ENCODE measurements at places on chromosomes 6 and 20.

GRCh38 chr6:101747716-101748115, 354.2 kb downstream of the GRIK2 start:
- DNase-seq: no peak

DNA sequence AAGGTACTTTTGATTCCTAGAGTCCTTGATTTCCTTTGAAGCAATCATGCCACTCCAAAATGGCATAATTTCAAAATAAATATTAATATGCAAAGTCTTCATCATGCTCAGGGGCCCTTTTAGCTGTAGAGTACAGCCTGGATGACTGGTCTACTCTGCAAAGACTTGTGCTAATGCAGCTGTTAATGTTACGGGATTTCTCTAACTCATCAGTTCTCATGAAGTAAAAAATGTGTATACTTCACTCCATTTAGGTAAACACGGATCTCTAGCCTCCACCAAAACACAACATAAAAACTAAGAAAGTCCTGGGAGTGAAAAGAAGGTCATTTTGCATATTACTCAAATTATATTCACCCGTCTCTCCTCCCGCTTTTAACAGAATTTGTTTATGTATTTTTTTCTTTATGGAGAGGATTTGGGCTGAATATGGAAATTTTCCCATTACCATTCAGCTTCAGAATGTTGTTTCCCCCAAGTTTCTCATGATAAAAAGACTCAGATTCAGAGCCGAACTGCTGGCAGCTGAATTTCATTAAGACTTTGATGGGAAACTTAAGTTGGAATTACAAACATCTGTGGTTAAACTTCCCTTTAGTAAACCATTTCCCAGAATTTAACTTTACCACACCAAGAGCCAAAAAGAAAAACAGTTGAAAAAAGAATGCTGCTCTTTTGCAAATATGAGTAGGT, 8.7 kb downstream of the LAMA4 start:
- DNase-seq: no peak

DNA sequence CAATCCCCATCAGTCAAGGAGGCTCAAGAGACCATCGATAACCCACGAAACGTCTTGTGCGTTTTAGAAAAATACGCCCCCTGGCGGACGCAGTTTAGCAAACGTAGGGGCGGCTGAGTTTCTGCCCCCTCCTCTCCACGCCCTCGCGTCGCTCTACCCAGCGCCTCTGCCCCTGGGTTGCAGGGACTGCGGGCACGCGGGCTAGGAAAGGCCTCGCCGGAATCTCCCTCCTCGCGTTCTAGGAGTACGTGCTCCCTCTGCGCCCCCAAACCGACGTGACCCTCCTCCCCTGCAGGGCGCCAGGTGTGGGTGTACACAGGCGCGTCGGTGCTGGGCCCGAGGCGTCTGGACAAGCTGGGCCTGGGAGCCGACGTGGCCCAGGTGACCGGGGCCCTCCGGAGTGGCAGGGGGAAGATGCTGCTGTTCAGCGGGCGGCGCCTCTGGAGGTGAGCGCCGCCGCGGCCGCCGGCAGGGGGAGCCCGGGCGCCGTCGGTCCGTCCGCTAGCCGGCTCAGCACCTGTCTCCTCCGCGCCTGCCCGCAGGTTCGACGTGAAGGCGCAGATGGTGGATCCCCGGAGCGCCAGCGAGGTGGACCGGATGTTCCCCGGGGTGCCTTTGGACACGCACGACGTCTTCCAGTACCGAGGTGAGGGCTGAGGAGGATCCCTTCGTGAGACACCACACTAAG, 5.3 kb downstream of the MMP9 start:
- no peak for DNase-seq

GRCh38 chr6:47519279-47519678, 41.7 kb downstream of the CD2AP start:
- DNase-seq: no peak

DNA sequence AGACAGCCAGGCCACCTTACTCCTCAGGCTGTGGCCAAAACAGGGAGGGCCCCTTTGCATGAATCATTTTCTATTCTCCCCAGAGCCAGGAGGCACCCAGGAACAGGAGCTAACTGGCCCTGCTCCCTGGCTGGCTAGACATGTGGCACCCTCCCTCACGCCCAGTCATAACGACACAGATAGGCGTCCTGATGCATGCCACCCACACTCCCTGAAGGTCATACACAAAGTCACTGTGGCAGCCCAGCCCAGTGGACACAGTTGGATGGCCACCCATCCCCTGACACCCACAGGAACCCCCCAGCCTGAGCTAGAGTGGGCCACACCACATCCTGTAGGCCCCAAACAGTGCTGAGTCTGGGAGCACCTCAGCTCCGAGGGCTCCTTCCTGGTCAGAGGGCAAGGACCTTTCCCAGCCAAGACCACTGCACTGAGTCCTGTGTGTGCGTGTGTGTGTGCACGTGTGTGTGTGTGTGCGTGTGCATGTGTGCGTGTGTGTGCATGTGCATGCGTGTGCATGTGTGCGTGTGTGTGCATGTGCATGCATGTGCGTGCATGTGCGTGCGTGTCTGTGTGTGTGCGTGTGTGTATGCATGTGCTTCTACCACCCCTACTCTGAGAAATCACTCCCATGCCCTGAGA, 21.6 kb downstream of the TFEB start:
- DNase-seq: no peak

- DNase-seq: no peak
Measured at GRCh38 chr6:99991955-99992354, 2.1 kb downstream of the MCHR2 start.

- DNase-seq: no peak
Measured at GRCh38 chr20:2932498-2932897, 59.2 kb downstream of the PTPRA start.

GRCh38 chr20:46959081-46959692, 64.5 kb downstream of the EYA2 start:
- DNase-seq: no peak

- DNase-seq: no peak
Measured at GRCh38 chr6:39495640-39496039, 173.1 kb upstream of the KCNK16 start.

- DNase-seq: peak; percentile 60
Measured at GRCh38 chr20:41316602-41317545, 657 bp downstream of the ZHX3 start.

GRCh38 chr6:115060581-115060980, 717.8 kb upstream of the HS3ST5 start:
- DNase-seq: no peak

DNA sequence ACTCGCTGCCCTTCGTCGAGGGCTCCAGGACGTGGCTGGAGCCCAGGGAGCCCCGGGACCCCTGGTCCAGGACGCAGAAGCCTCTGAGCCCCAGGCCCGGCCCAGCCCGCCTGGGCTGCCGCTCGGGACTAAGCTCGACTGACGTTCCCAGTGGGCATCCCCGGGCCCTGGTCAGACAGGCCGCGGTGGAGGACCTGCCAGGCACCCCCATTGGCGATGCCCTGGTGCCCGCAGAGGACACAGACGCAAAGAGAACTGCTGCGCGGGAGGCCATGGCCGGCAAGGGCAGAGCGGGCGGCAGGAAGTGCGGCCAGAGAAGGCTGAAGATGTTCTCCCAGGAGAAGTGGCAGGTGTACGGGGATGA, 28.9 kb downstream of the ZNF831 start:
- DNase-seq: no peak

GRCh38 chr20:40635971-40636370, 53.1 kb downstream of the MAFB start:
- no peak for DNase-seq

GRCh38 chr6:158086504-158087223, 81.4 kb downstream of the SERAC1 start:
- DNase-seq: no peak

GRCh38 chr20:44717986-44718385, 2.8 kb downstream of the CCN5 start:
- no peak for DNase-seq

DNA sequence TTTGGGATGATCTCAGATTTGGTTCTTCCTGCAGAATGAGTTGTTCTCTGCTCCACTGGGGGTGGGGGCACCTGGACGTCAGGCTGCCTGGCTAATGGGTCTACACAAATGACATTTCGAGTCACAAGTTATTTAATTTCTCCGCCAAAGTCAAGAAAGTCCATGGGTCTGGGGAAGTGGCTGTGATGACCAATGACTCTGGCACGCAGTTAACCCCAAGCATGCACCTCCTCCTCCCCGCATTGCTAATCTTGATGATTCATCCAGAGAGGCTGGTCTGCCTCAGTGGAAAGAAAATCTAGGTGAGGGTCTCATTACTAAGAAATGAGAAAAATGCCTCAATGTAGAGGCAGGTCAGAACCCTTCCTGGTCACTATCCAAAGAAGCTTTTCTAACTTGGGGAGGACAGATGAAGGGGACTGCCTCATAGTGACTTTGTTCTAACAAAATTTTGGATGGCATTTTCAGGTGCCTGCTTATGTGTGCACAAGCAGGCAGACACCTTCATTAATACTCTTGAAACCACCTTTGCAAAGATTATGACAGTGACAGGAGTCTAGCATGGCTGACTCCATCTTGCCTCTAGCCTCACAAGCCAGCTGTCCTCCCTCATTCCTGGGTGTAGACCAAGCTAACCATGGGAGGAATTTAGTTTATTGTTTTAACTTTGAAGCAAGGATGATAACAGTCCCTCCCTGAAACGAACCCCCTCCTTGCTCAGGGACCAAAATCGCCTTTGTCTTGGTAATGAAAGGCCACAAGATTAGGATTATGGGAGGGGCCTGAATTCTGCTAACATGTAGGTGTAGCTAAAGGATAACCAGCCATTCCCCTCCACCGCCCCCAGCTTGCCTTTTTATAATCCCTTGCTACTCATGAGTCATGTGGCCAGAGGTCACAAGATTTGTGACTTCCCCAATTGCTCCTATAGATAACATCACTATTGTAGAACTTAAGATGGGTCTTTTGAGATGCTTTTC, 98.6 kb upstream of the MRPS10 start:
- no peak for DNase-seq

DNA sequence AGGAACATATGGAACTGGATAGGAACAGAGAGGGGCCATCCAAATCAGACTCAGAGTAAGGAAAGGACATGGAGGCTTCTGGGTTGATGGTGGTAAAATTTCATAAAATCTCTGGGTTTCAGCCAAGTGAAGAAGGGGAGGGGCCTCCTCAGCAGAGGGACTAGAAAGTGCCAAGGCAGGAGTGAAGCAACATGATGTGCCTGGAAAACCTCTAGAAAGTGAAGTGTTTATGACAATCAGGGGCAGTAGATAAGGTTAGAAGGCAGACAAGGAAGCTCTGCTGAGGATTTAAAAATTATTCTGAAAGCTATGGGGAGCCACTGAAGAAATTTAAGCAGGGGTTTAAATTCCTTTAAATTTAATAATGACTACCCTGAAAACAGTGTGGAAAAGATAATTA, 126.0 kb upstream of the TENT5A start:
- no peak for DNase-seq

GRCh38 chr6:83378621-83379388, 52.0 kb downstream of the ME1 start:
- no peak for DNase-seq

- no peak for DNase-seq
Measured at GRCh38 chr20:62998449-62998848, 8.3 kb downstream of the BHLHE23 start.

GRCh38 chr6:40634429-40634828, 47.3 kb upstream of the LRFN2 start:
- DNase-seq: no peak

DNA sequence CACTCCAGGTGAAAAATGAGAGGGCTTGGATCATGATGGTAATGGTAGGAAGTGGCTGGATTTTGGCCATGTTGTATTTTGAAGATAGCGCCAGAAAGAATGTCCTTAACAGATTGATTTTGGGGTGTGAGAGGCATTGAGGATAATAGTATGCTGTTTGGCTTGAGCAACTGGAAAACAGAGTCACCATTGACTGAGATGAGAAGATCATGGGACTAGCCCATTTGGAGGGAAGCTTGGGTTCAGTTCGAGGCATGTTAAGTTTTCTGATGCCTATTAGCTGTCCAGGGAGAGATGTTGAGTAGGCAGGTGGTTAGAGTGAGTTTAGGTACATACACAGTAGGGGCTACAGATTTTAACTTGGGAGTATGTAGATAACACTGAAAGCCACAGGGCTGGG, 23.3 kb downstream of the PLCG1 start:
- DNase-seq: no peak

- no peak for DNase-seq
Measured at GRCh38 chr6:89566930-89567629, 71.5 kb downstream of the LYRM2 start.

DNA sequence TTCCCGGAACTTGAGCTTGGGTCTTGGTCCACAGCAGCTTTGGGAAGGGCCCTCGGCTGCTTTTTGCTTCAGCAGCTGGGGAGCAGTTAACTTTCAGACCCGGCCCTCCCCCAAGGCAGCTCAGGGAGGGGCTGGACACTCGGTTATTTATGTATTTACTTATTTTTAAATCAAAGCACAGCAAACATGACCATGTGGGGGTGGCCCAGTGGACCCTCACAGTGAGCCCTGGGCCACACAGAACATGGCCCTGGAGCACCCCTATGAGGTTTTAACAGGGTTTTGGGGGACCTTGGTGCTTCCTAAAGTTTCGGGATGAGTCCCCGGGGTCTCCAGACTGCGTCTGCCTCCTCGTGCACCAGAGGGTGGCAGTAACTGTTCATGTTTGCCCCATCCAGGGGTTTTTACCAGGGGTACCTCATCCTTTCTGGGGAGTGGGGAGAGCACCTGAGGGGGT, 26.6 kb upstream of the NPBWR2 start:
- DNase-seq: no peak

DNA sequence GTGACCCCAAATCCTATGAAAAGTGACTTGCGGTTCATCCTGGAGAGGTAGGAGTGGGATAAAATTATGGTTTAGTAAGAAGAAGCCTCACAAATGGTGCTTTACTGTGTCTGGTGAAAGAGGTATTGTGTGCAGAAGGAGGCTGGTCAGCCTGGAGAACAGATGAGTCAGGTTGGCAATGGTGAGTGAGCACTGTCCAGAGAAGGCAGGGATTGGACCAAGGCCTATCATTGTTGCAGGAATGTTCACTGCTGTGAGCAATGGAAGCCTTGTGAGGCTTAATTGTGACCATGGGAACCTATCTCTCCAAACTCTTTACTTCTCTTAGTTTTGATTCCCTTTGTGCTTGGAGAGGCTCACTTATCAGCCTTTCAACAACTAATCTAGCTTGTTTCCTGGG, 89.0 kb upstream of the KCNK16 start:
- no peak for DNase-seq

Measured in stimulated activated CD8-positive, alpha-beta memory T cell treated with anti-CD3 and anti-CD28 coated beads, Interleukin-12 subunit alpha, Interleukin-12 subunit beta, amount 100 ng/mL, for 1 hour (primary cell).